ENCODE measurements at places on chromosomes 7 and 10.

- no peak for DNase-seq
Measured at GRCh38 chr7:83769407-83769806, 120.5 kb upstream of the SEMA3E start.

DNA sequence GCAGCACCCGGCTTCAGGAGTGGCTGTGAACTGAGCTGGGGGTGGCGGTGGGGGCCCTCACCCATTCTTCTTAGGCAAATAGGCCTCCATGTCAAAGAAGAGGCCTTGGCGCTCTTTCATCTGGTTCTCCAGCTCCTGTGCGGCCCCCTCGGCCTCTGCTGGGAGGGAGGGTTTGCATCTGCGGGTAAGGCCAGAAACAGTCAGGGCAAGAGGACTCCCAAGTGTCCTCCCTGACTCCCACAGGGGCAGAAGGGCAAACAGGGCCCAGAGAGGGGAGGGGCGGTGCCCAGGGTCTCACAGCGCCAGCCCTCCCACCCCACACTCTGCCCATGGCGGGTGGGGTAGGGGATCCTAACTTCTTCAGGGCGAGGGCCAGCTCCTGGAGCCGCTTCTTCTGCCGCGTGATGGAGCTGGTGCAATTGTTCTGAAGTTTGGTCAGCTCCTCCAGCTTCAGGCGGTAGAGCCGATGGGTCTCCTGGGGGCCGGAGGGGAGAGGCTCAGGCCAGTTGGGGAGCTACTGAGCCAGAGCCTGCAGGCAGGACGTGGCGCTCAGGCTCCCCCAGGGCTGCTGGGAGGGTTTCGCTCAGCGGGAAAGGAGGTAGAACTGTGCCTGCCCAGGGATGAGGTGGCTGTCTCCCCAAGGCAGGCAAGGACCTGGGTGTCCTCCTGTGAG, 2.2 kb downstream of the TMEM120A start:
- DNase-seq: no peak

- no peak for DNase-seq
Measured at GRCh38 chr7:90777041-90777440, 180.9 kb downstream of the CDK14 start.

DNA sequence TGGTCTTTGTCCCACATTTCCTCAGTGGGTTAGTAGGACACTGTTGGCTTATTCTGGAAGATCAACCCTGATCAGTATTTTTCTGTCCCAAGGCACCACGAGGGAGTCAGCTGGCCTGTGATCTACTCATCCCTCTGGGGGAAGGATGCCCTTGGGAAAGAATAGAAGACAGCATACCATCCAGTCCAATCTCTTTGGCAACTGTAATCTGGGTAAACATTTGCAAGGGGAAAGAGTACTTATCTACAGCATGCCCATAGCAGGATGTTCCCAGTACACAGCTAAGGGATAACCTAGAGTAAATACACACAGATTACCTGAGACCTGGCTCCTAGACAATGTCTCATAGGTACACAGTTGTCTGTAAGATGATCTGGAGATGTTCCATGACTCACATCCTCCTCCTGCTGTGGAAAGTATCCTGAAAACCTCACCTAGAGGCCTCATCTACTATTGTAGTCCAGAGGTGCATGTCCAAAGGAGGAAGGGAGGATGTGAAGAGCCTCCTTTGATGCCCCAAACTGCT, 134.3 kb upstream of the VWC2 start:
- no peak for DNase-seq

DNA sequence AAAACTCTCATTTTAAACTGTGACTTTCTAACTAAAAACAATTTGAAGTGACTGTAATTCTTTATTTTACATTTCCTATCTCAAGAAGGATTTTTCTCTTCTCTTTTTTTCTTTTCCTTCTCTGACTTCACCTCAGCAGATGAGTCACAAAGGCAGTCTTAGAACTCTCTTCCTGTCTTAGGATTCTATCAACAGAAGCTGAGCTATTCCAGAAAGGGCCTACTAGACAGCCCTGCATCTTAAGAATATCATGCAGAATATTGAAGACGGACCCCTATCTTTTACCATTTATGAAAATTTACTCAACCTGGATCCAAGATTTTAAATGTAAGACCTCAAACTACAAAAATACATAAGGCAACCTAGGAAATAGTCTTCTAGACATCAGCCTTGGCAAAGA, 365.7 kb upstream of the SEMA3C start:
- no peak for DNase-seq

GRCh38 chr10:122386514-122386913, 12.0 kb downstream of the PLEKHA1 start:
- no peak for DNase-seq

- DNase-seq: no peak
Measured at GRCh38 chr10:6999232-6999925, 411.5 kb downstream of the SFMBT2 start.

DNA sequence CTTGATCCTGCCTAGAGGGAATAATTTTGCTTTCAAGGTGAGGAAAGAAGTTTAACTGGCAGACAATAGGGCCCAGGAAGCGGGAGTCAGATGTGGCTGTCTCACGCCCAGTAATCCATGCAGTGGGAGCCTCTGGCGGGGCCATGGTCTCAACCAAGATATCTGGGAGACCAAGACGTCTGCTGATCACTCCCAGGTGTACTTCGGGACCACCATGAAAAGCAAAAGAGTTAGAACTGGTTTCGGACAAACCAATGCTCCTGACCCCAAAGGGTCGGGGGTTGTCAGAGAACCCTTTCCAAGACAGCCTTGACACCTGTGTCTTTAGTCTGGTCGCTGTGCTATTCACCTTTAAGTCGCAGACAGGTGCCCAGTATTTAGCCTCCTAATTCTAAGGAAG, 256.9 kb upstream of the MBL2 start:
- no peak for DNase-seq

DNA sequence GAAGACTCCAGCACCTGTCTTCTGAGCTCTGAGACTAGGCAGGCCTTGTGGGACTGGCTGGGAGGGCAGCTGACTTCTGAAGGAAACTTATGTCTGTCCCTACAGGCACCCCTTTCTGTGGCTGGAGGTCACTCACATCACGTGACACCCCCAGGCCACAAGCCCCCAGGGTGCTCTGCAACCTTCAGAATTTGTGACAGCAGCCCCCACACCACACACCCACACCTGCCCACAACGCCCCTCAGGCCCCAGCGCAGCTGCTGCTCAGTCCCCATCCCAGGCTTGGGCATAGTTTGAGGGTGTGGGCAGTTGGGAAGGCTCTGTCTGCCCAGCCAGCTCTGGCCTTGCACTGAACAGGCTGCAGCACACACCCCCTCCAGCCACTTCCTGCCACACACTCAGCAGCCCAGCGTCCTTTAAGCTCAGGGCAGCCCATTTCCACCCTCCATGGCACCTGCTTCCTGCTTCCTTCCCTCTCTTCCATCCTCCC, 80.0 kb upstream of the UNC5B start:
- DNase-seq: no peak

GRCh38 chr10:111425459-111425858, 348.6 kb downstream of the ADRA2A start:
- no peak for DNase-seq

DNA sequence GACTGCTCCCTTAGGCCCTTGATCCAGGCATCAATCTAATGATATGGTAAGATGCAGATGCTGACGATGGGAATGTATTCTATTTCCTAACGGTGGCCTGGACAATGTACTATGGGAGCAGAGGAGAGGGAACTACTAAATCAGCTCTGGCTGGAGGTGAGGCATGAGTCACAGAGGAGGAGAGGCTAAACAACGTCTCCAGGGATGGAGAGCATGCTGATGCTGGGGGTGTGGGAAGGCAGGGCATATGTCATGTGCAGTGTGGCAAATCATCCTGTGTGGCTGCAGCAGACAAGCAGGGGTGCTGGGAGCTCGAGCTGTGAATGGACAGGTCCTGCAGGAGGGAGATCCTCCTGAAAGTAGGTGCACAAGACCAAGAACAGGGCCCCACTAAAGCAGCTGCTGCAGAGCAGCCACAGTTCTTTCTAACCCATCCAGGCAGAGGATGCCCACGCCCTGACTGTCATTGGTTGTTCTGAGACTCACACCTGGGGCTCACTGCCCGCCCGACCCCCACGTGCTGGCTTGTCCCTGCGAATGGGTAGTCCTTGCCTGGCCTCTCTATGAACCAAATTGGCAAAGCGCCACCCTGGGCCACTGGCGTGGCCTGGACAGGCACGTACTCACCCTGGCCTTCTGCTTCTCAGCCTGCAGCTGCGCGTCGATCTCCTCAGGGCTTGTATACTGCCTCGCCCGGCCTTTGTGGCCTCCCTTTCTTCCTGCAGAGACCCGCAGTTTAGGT, 4.0 kb downstream of the PDAP1 start:
- no peak for DNase-seq
